ENCODE measurements at places on chromosomes 2 and 18. TPM values are rescaled to one million over a fixed set of nuclear protein-coding genes. Genes with fewer than 3 reads are reported as not detected.

- H3K27ac ChIP-seq, result no peak overlapping the region
- peak; percentile 55 for DNase-seq
- peaks cover 23% of the 10 kb centered on the region for H3K27me3 ChIP-seq
- H3K36me3 ChIP-seq, result no peaks in the 10 kb centered on the region
Observed at GRCh38 chr2:72895154-72895553, 7.9 kb downstream of the SPR start.

DNA sequence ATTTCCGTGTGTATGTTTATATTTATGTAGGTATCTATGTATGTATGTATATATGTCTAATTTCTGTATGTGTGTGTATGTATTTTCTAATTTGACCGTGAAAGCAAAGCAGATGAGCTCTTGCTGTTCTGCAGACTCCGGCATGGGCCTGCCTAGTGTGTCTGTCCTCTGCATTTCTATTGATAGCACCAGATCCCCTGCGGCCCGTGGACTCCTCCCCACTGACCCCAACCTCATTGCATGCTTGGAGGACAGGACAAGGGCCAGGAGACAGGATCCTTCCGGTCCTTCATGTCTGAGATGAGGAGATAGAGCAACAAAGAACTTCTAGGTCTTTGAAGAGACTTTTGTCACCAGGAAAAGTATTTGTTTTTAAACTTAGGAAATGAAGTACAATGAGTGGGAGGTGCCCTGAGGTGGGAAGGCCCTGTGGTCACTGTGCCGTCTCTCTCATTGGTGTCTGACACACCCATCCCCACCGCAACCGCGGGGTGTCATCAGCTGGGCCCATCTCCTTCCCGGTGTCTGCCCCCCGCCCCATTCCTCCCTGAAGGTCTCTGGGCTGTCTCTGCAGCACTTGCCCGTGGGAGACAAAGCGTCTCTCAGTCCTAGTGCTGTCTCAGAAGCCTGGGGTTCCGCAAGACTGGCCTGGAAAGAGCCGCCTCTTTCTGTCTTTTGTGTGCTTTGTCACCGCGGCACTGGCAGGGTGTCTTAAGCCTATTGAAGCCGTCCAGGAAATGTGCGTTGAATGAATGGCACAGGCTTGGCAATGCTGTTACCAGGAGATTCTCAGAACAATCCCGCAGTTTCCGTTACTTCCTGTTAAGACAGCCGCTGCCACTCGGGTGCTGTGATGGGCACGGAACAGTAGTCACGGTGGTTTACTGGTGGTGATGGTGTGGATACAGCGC lies 216.4 kb downstream of the AGAP1 start:
- no peaks in the 10 kb centered on the region for H3K27me3 ChIP-seq
- H3K4me1 ChIP-seq, result no peaks in the 10 kb centered on the region

Gene SLC11A1
- total RNA-seq, result 0.19 TPM

DNA sequence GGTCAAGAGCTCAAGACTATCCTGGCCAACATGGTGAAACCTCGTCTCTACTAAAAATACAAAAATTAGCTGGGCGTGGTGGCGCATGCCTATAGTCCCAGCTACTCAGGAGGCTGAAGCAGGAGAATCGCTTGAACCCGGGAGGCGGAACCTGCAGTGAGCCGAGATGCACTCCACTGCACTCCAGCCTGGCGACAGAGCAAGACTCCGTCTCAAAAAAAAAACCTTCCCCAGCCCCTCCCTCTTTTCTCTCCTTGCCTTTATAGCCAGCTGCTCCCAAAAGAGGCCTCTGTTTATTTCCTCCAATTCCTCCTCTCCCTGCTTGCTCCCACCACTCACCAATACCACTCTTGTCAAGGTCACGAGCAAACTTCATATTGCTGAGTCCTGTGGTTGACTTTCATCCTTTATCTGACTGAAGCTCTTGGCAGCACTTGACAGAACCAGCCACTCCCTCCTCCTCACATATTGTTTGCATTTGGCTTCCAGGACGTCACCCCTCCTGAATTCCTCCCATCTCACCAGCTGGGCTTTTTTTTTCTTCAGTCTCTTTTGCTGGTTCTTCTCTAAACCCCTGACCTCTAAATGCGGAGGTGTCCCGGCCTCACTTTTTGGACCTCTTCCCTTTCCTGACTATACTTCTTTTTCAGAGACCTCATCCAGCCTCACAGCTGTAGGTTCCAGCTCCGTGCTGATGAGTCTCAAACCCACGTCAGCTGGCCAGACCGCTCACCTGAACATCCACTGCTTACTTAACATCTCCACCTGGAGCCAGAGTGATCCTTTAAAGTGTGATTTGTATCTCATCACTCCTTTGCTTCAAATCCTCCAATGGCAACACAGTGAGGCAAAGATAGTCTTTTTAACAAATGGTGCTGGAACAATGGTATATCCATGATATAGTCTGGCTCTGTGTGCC lies 84.6 kb upstream of the CAB39 start:
- no peaks in the 10 kb centered on the region for H3K27me3 ChIP-seq
- no peak for DNase-seq
- H3K36me3 ChIP-seq, result peaks cover 6% of the 10 kb centered on the region
- peaks cover 17% of the 10 kb centered on the region for H3K4me1 ChIP-seq
- H3K27ac ChIP-seq, result no peak overlapping the region
- no peak overlapping the region for H3K4me3 ChIP-seq

DNA sequence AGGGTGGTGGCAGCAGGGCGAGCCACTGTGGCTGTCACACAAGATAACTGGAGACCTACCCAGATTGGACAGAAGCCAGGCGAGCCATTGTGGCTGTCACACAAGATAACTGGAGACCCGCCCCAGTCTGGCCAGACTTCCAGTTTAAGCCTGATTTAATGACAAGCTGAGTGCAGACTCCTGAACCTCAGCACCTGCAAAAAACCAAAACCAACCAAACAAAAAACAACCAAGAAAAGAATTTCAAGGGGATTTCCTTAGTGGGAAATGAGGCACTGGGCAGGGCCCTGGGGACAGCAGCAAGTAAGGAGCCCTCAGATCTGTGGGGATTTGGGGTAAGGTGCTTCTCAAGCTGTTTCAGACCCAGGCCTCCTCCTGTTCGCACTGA lies 95.2 kb upstream of the BOD1L2 start:
- no peaks in the 10 kb centered on the region for H3K4me1 ChIP-seq
- no peak for DNase-seq
- no peak overlapping the region for H3K4me3 ChIP-seq
- no peaks in the 10 kb centered on the region for H3K27me3 ChIP-seq

Gene MMADHC
- total RNA-seq, result 131 TPM

DNA sequence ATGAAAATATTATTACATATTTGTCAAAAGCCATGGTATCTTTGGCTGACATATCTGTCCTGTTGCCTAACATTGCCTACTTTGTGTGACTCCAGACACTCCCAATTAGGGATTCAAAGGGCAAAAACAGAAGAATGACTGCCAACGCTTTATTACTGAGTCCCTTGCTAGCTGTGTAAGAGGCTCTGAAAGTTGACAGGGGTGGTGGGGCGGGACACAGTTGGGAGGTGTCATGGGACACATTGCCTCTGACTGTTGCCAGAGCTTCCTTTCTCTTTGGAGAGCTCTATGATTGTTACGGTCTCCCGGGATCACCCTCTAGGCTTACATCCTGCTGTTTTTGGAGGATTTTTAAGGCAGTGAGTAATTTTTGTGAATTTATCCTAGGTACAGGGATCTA lies 249.6 kb upstream of the ACVR2A start:
- H3K27ac ChIP-seq, result no peak overlapping the region
- H3K4me3 ChIP-seq, result no peak overlapping the region
- H3K4me1 ChIP-seq, result no peaks in the 10 kb centered on the region
- H3K27me3 ChIP-seq, result no peaks in the 10 kb centered on the region

- no peak overlapping the region for H3K27ac ChIP-seq
- no peak for DNase-seq
- H3K4me1 ChIP-seq, result peaks cover 31% of the 10 kb centered on the region
- H3K4me3 ChIP-seq, result no peak overlapping the region
- H3K36me3 ChIP-seq, result peaks cover 16% of the 10 kb centered on the region
- H3K27me3 ChIP-seq, result peaks cover 15% of the 10 kb centered on the region
Observed at GRCh38 chr2:231541645-231542044, 11.4 kb upstream of the NMUR1 start.

- H3K27me3 ChIP-seq, result peaks cover 38% of the 10 kb centered on the region
- H3K36me3 ChIP-seq, result peaks cover 2% of the 10 kb centered on the region
- H3K4me3 ChIP-seq, result no peak overlapping the region
- DNase-seq, result no peak
- no peak overlapping the region for H3K27ac ChIP-seq
Observed at GRCh38 chr2:68377137-68377780, 12.2 kb downstream of the PLEK start.

DNA sequence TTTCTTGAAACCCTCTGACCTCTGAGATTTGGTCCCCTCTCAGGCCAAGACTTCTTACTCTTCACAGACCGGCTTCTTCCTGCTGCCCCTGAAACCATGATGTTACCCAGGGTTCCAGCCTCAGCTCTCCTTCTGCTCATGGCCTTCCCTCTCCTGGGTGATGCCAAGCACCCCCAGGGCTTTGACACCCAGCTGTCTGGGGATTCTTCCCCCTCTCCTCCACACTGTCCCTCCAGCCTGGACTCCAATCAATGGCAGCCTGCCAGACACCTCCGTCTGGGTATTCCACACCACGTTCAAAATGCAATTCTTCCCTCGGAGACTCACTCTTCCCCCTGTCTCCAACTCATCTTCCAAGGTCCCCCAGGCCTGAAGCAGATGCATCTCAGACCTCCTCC lies 25.0 kb downstream of the SPP2 start:
- H3K36me3 ChIP-seq, result no peaks in the 10 kb centered on the region
- peaks cover 21% of the 10 kb centered on the region for H3K27me3 ChIP-seq
- H3K27ac ChIP-seq, result no peak overlapping the region
- no peak overlapping the region for H3K4me3 ChIP-seq
- peak; percentile 44 for DNase-seq
- H3K4me1 ChIP-seq, result peaks cover 2% of the 10 kb centered on the region

Gene LRP1B
- total RNA-seq, result not detected

Gene ARPC2
- total RNA-seq, result 516 TPM

GRCh38 chr2:109423556-109424359 lies 190.0 kb downstream of the SEPTIN10 start:
- no peaks in the 10 kb centered on the region for H3K36me3 ChIP-seq
- H3K27me3 ChIP-seq, result no peaks in the 10 kb centered on the region
- no peak overlapping the region for H3K27ac ChIP-seq
- DNase-seq, result no peak
- no peaks in the 10 kb centered on the region for H3K4me1 ChIP-seq

GRCh38 chr2:157746234-157746950 lies 117.7 kb upstream of the ACVR1C start:
- H3K4me1 ChIP-seq, result peaks cover 44% of the 10 kb centered on the region
- H3K4me3 ChIP-seq, result no peak overlapping the region
- DNase-seq, result no peak
- peaks cover 62% of the 10 kb centered on the region for H3K36me3 ChIP-seq

- H3K4me1 ChIP-seq, result peaks cover 12% of the 10 kb centered on the region
- no peak for DNase-seq
- peaks cover 17% of the 10 kb centered on the region for H3K36me3 ChIP-seq
- H3K27ac ChIP-seq, result no peak overlapping the region
- no peak overlapping the region for H3K4me3 ChIP-seq
Observed at GRCh38 chr2:65046633-65047407, 9.4 kb upstream of the CEP68 start.

- no peak for DNase-seq
- H3K27ac ChIP-seq, result no peak overlapping the region
- no peaks in the 10 kb centered on the region for H3K36me3 ChIP-seq
Observed at GRCh38 chr2:141142025-141142424, 988.8 kb downstream of the LRP1B start.

- no peak for DNase-seq
- no peaks in the 10 kb centered on the region for H3K4me1 ChIP-seq
- H3K4me3 ChIP-seq, result no peak overlapping the region
- H3K27ac ChIP-seq, result no peak overlapping the region
Observed at GRCh38 chr18:27130065-27130630, 55.0 kb downstream of the CHST9 start.

Gene ASIC4
- total RNA-seq, result not detected

Measured in activated CD4-positive, alpha-beta T cell treated with anti-CD3 and anti-CD28 coated beads, Interleukin-2, amount 10 ng/mL, durations not matched to agents 24 days and 14 days (primary cell).